Natural killer cell (primary cell): ENCODE measurements at places on chromosomes 1 and 21.
A peak's percentile ranks its signal among the peaks of the same experiment; 100 is the strongest.

- H3K4me1 ChIP-seq = no peaks in the 10 kb centered on the region
- H3K36me3 ChIP-seq = no peaks in the 10 kb centered on the region
- no peak for DNase-seq
- H3K4me3 ChIP-seq = no peak overlapping the region
- H3K27ac ChIP-seq = no peak overlapping the region
Observed at GRCh38 chr1:110225212-110225611, 15.1 kb downstream of the KCNC4 start.

GRCh38 chr1:78070758-78071157 lies 25.0 kb downstream of the GIPC2 start:
- DNase-seq = no peak
- H3K36me3 ChIP-seq = no peaks in the 10 kb centered on the region
- no peaks in the 10 kb centered on the region for H3K27me3 ChIP-seq
- no peak overlapping the region for H3K27ac ChIP-seq

DNA sequence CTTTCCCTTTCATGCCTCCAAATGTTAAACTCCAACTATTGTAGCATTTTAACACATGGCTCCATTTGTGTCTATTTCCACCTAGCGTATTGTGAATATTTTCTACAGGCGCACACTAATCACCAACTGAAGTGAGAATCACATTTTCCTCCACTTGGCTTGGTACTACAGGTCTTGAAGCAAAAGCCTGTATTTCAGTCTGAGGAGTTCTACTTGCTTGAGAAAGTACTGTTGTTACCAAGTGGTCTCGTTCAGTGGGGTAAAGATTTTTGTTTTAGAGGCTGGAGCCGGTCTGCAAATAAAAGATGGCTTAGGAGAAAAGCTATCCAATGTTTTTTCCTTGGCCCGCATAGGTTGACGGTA lies 550 bp upstream of the PTBP2 start:
- no peak overlapping the region for H3K27ac ChIP-seq
- H3K36me3 ChIP-seq = no peaks in the 10 kb centered on the region
- H3K4me3 ChIP-seq = peak overlapping the region; percentile 85

DNA sequence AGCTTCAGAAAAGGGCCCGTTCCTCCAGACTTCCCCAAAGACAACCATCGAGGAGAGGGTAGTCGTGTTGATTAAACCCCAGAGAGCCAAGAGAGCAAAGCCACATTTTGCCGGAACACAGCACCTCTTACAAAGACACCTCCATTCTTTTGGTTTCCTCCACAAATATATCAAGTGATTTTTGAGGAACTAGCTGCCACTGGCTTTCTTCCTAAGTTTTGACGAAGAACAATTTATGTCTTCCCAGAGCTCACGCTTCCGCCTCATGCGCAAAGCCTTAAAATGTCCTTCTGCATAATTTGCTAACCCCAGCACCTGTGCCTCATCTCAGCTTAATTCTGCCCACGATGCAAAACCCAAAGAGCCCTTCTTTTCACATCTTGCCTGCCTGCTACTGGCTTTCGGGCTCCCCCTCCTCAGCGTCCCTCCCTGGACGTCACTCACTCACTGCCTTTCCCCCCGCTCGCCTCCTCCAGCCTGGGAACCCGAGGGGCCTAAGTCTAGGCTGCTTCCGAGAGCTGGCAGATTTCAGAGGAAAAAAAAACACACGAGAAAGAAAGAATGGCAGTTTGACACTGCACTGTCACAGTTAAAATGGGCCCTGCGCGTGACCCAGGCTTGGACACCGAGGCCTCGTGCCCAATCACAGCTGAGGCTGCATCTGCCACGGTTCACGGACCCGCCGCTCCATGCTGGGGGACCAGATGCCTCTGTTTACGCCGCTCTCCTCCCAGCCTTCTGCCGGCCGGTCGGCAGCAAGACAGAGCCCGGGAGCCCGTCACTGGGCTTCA lies 77.6 kb upstream of the IFNAR2 start:
- no peak overlapping the region for H3K4me3 ChIP-seq
- H3K4me1 ChIP-seq = no peaks in the 10 kb centered on the region
- H3K36me3 ChIP-seq = no peaks in the 10 kb centered on the region
- DNase-seq = no peak

GRCh38 chr1:170590921-170591705 lies 59.1 kb downstream of the GORAB start:
- H3K27ac ChIP-seq = no peak overlapping the region
- no peaks in the 10 kb centered on the region for H3K4me1 ChIP-seq
- no peaks in the 10 kb centered on the region for H3K36me3 ChIP-seq

DNA sequence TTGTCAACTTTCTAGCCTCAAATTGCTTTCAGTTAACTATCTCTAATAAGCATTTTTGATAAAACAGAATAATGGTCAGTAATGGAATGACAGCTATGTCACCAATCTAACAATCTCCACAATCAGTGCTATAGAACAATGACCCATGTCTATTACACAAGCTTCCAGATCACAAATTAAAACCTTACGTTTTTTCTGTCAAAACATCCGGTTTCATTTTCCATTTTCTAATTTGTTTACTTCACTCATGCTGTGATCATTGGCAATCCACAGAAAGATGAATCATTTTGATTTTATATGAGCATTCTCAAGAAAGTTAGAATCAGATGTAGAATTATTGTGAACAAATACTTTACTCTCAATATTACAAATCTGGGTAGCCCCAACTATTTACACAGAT lies 80.3 kb downstream of the KCNT2 start:
- no peaks in the 10 kb centered on the region for H3K27me3 ChIP-seq
- no peak overlapping the region for H3K4me3 ChIP-seq
- H3K4me1 ChIP-seq = no peaks in the 10 kb centered on the region
- no peak for DNase-seq

DNA sequence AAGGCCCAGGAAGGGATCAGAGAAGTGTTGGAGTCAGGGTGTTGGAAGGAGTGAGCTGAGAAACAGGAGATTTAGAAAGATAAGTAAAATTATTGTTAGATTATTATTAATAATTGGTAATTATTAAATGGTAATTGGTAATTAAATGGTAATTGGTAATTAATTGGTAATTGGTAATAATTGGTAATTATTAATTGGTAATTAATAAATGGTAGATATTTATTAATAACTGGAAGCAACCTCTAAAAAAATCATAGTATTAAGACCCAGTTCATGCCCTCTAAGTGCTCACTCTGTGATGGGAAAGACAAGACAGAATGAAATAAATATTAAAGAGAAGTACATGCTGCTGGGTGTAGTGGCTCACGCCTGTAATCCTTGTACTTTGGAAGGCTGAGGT lies 13.8 kb upstream of the EPS15 start:
- no peaks in the 10 kb centered on the region for H3K36me3 ChIP-seq
- no peak for DNase-seq
- no peaks in the 10 kb centered on the region for H3K27me3 ChIP-seq
- H3K27ac ChIP-seq = no peak overlapping the region
- H3K4me1 ChIP-seq = no peaks in the 10 kb centered on the region

GRCh38 chr1:167197236-167197635 lies 23.4 kb upstream of the POU2F1 start:
- H3K4me3 ChIP-seq = no peak overlapping the region
- DNase-seq = no peak
- no peaks in the 10 kb centered on the region for H3K4me1 ChIP-seq
- no peaks in the 10 kb centered on the region for H3K27me3 ChIP-seq
- H3K27ac ChIP-seq = no peak overlapping the region

DNA sequence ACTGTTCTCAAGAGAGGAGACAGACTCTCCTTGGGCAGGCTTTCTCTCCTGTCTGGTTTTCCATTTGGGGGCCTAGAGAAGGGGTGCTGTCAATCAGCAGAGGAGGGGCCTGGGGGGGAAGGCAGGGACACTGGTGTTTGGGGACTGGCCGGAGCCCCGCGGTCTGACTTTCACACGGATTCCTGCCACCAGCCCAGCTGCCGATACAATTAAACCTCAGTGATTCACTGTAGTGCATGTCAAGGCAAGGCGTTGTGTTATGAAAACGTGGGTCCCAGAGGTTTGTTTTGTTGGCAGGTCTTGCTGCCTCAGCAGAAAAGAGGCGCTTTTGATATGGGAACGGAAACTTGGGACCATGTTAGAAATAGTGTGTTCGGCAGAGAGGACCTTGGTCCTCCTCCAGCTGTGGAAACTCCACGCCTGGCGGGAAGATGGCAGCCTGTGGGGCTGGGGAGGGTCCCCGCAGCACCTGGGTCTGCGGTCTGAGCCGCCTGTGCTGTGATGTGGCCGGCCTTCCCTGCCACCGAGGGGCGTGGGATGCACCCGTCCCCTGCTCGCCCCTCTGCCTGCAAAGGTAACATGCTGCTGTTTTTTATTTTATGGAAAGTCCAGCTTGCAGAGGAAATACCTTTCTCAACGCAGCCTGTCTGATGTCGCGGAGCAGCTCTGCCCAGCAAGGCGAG lies 47.6 kb downstream of the SPSB1 start:
- H3K27ac ChIP-seq = no peak overlapping the region
- DNase-seq = no peak
- no peaks in the 10 kb centered on the region for H3K36me3 ChIP-seq
- H3K27me3 ChIP-seq = no peaks in the 10 kb centered on the region
- H3K4me3 ChIP-seq = no peak overlapping the region

DNA sequence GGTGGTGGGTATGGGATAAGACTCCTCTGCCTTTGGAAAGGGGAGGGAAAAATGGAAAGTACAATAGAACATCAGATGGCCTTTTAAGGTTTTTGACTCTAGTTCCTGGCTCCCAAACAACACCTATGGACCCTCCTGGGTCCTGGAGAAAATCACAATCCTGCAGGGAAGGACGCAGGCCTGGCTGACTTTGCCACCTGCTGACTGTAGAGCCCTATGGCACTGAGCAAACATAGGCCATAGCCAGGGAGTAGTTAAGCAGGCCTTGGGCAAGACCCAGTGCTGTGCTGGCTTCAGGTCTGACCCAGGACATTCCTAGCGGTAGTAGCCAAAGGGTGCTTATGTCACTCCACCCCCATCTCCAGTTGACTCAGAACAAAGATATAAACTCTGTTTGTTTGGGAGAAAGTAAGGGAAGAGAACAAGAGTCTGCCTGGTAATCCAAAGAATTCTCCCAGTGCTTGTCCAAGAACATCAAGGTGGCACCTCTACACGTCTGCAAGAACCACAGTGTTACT lies 149.0 kb downstream of the SLC44A5 start:
- H3K36me3 ChIP-seq = no peaks in the 10 kb centered on the region

- H3K27ac ChIP-seq = no peak overlapping the region
- H3K36me3 ChIP-seq = peaks cover 50% of the 10 kb centered on the region
- H3K4me1 ChIP-seq = no peaks in the 10 kb centered on the region
- no peaks in the 10 kb centered on the region for H3K27me3 ChIP-seq
- H3K4me3 ChIP-seq = no peak overlapping the region
Observed at GRCh38 chr21:46357684-46358425, 33.9 kb downstream of the PCNT start.

GRCh38 chr1:206070627-206071304 lies 17.8 kb downstream of the RHEX start:
- peaks cover 4% of the 10 kb centered on the region for H3K4me1 ChIP-seq
- no peaks in the 10 kb centered on the region for H3K27me3 ChIP-seq
- no peak overlapping the region for H3K4me3 ChIP-seq
- H3K27ac ChIP-seq = no peak overlapping the region

DNA sequence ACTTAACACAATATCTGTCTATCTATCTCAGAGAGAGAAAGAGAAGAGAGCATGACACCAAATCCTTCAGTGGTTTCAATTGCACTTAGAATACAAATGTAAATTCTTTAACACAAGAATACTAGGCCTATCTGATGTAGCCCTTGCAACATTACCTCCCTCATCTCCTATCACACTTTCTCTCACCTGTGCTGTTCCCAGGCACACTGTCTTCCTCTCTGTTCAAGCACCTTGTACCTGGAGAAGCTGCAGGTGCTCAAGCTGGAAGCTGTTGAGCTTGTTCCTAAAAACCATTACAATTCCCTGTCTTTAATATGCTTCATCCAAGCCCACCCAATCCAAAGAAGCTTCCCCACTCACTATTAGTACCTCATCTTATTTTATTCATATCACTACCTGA lies 97.0 kb downstream of the GDAP2 start:
- H3K4me1 ChIP-seq = no peaks in the 10 kb centered on the region
- H3K27ac ChIP-seq = no peak overlapping the region
- no peak overlapping the region for H3K4me3 ChIP-seq
- no peaks in the 10 kb centered on the region for H3K36me3 ChIP-seq
- no peak for DNase-seq

DNA sequence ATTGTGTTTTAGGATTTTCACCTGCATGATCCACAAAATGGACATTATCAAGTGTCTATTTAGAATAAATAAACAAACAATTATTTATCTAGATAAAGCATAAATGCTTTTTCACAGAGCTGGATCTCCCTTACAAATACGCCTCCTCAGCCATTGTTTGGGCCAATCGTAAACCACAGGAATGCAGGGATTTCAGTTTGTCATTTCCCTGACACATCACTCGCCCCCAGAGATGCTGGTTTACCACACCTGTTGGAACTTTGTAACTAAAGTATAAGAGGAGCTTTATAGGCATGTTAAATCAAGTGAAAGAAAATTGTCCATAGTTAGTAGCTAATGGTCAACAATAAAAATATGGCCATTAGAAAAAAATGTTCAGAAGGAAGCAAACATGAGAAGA lies 40.3 kb downstream of the GPR88 start:
- H3K27me3 ChIP-seq = no peaks in the 10 kb centered on the region
- DNase-seq = no peak
- H3K27ac ChIP-seq = no peak overlapping the region
- H3K4me3 ChIP-seq = no peak overlapping the region

DNA sequence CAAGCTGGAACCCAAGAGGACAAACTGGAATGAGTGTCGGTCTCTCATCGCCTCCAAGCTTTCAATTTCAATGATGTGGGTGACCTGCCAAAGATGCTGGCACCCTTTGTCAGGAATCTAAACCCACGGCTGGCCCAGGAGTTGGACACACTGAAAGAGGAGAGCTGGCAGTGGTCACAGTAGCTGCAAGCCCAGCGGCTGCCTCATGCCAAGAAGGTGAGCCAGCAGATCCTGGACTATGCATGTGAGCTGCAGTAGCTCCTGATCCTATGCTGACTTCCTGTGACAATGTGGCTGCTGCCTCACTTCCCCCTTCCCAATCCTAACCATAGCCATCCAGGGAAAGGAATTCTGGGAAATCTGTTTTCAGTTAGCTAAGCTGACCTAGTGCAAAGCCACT lies 117.0 kb upstream of the VAV3 start:
- H3K4me1 ChIP-seq = peaks cover 45% of the 10 kb centered on the region
- H3K36me3 ChIP-seq = no peaks in the 10 kb centered on the region
- no peaks in the 10 kb centered on the region for H3K27me3 ChIP-seq
- H3K4me3 ChIP-seq = no peak overlapping the region

DNA sequence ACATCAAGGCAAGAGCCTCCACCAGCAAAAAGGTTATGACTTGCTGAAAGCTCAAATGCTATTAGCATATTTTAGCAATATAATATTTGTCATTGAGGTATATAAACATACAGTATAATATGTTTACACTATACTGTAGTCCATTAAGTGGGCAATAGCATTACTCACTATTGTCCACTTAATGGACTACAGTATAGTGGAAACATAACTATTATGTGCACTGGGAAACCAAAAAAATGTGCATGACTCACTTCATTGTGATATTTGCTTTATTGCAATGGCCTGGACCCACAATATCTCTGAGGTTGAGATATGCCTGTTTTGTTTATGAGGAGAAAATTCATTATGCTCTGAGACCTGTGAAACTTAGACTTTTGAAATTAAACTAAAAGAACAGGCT lies 300.0 kb downstream of the BARHL2 start:
- no peak overlapping the region for H3K4me3 ChIP-seq
- no peaks in the 10 kb centered on the region for H3K36me3 ChIP-seq
- H3K27me3 ChIP-seq = no peaks in the 10 kb centered on the region
